ENCODE measurements at places on chromosomes 11 and 22. TPM values are rescaled to one million over a fixed set of nuclear protein-coding genes. Genes with fewer than 3 reads are reported as not detected.

SHISAL1 gene
- 0.32 TPM for total RNA-seq

- no peaks in the 10 kb centered on the region for H3K27me3 ChIP-seq
- H3K4me1 ChIP-seq, result peaks cover 4% of the 10 kb centered on the region
- H3K27ac ChIP-seq, result no peak overlapping the region
Observed at GRCh38 chr22:47151490-47151889, 389.0 kb downstream of the TBC1D22A start.

DNA sequence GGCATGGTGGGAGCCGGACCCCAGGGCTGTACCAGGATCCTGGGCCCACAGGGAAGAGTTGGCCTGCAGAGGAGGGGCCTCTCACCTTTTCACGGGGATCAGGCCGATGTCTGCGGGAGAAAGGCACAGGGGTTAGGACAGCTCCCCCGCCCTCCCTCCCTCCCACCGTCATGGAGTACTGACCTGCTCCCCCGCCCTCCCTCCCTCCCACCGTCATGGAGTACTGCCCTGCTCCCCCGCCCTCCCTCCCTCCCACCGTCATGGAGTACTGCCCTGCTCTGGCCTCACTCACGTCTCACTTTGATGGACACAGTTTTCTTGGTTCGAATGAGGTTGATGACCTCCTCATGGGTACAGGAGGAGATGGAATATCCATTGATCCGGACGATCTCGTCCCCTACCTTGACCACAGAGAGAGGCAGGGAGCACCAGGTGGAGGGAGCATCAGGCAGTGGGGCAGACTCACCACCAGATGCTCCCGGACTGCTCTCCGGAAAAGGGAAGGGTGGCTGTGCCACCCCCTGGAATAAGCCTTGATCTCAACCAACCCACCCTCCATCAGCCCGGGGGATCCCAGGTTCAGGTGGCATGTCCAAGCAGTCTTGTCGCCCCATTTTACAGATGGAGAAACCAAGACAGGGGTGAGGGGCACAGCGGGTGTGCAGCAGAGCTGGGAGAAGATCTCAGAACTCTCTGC, 17.1 kb downstream of the USH1C start:
- no peaks in the 10 kb centered on the region for H3K4me1 ChIP-seq
- no peak overlapping the region for H3K4me3 ChIP-seq
- H3K27me3 ChIP-seq, result no peaks in the 10 kb centered on the region
- no peak overlapping the region for H3K27ac ChIP-seq

- no peaks in the 10 kb centered on the region for H3K36me3 ChIP-seq
- no peaks in the 10 kb centered on the region for H3K4me1 ChIP-seq
- no peak for DNase-seq
- H3K27ac ChIP-seq, result no peak overlapping the region
- no peaks in the 10 kb centered on the region for H3K27me3 ChIP-seq
Observed at GRCh38 chr11:40273192-40273732, 1186.2 kb downstream of the LRRC4C start.

LRP5 gene
- total RNA-seq, result 66.1 TPM

RBMXL2 gene
- not detected for total RNA-seq

GRCh38 chr11:117489999-117490679, 162.5 kb downstream of the CEP164 start:
- H3K36me3 ChIP-seq, result no peaks in the 10 kb centered on the region
- no peak overlapping the region for H3K27ac ChIP-seq
- DNase-seq, result no peak
- no peak overlapping the region for H3K4me3 ChIP-seq
- peaks cover 16% of the 10 kb centered on the region for H3K27me3 ChIP-seq

NXPE2 gene
- 0.38 TPM for total RNA-seq

- H3K4me3 ChIP-seq, result no peak overlapping the region
- no peak overlapping the region for H3K27ac ChIP-seq
- DNase-seq, result no peak
- H3K4me1 ChIP-seq, result no peaks in the 10 kb centered on the region
Observed at GRCh38 chr11:25650319-25650718, 681.6 kb upstream of the ANO3 start.

TRIM49 gene
- not detected for total RNA-seq

CRYBB1 gene
- 1.4 TPM for total RNA-seq

DNA sequence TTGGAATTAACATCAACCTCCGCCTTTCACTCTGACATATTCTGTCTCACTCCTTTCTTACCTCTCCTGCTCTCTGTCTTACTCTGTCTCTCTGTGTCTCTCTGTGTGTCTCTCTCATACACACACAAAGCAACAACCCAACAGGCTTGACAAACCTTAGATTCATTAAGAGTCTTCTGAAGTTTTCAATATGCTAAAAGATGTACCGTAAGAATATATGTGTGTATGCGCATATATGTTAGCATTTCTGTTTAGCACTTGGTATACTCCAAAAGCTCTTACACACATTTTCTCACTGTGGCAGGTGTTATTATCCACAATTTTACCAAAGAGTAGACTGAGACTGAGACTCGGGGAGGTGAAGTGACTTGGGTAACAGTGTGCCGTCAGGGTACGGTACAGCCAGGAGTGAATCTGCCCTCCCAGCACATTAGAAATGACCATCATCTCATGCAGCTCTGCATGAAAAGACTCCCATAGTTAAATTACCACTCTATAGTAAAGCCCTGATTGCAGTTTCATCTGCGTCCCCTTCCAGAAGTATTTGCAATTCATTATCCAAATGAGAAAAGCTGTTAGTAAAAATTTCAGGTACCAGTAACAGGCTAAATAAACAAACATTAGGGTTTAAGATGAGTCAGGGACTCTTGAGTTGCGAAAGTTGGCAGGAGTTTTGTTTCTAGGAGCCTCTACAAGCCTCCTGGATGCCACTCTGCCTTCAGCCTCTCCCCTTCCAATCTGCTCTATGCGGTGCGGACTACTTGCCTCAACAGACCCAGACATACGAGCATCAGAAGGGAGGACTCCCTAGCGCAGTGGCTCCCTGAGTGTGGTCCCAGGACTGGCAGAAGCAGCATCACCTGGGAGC, 195.2 kb upstream of the TMEM45B start:
- H3K27ac ChIP-seq, result no peak overlapping the region
- H3K27me3 ChIP-seq, result no peaks in the 10 kb centered on the region
- no peaks in the 10 kb centered on the region for H3K4me1 ChIP-seq
- H3K4me3 ChIP-seq, result no peak overlapping the region
- DNase-seq, result no peak
- H3K36me3 ChIP-seq, result no peaks in the 10 kb centered on the region

DNA sequence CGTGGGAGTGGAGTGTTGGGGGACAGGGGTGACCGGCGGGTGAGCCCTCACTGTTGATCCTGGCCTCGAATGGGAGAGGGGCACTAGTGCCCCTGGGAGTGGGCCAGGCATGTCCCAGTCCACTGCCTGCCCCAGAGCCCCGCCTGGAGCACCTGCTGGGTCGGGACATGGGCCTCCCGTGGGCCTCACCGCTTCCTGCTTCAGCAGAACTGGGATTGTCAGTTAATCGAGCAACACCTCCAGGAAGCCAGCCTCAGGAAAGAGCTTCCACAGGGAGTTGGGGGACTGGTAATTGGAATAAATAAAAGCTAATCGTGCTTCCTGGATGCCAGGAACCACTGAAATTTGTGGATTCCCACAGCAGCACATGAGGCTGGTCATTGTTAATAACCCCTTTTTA, 43.8 kb downstream of the PARVB start:
- H3K27me3 ChIP-seq, result no peaks in the 10 kb centered on the region
- H3K4me1 ChIP-seq, result peaks cover 25% of the 10 kb centered on the region
- peak overlapping the region; percentile 56 for H3K27ac ChIP-seq

CEP126 gene
- 6.4 TPM for total RNA-seq

GRCh38 chr22:38754751-38755154, 1.0 kb downstream of the SUN2 start:
- peaks cover 41% of the 10 kb centered on the region for H3K36me3 ChIP-seq
- peaks cover 56% of the 10 kb centered on the region for H3K4me1 ChIP-seq
- H3K27ac ChIP-seq, result peak overlapping the region; percentile 94
- H3K27me3 ChIP-seq, result no peaks in the 10 kb centered on the region

Data from lower lobe of right lung (tissue), 2 donors.